Activated CD4-positive, alpha-beta T cell treated with anti-CD3 and anti-CD28 coated beads, Interleukin-2, amount 50 U/mL, for 4 hours (primary cell): ENCODE measurements at places on chromosomes 11 and 22.

DNA sequence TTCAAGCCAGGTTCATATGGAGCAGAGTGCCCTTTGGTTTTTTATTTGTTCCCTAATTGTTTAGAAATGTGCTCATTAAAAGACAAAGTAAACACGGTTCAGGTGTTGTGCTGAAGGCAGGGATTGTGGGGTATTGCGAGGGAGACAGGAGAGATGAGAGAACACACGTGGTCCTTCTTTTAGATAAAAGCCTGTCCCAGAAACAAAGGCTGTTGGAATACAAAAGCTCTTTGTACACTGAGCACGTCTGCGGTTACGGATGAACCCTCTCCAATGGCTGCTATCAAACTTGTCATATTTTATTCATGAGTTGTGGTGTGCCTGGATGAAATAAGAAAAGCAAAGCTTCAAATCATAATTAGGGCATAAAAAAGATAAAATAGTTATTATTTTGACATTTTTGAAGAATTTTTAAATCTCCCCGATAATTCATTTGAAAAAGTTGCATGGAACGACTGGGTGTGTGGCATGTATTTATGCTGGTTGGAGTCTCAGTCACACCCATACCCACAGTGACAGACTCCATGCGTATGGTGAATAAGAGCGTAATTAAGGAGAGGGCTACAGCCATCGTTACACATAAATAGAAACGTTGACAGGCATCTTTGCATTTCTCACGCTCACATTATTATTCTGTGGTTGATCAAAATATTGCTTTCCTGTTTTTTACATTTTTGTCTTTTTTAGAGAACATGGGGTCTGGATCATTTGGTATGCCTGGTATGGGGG, 92.9 kb downstream of the NELL1 start:
- DNase-seq: no peak

DNA sequence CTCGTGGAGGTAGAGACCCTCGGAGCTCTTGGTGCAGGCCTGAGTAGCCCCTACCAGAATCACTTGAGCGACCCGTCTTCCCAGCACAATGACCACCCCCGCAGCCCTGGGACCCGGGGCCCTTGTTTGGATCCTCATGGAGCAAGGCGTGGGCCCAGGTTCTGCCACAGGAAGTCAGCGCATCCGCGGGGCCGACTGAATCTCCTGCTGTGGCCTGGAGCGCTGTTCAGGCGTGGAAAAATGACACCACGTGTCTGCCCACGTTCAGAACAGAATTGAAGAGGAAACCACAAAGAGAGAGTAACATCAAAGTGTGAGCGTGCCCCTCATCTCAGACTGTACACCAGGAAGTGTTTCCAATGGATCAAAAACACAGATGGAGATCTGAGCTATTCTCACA, 1479.2 kb downstream of the TBC1D22A start:
- no peak for DNase-seq

GRCh38 chr11:71387784-71388636, 60.2 kb downstream of the DHCR7 start:
- DNase-seq: no peak

- DNase-seq: no peak
Observed at GRCh38 chr11:131629925-131630540, 259.6 kb downstream of the NTM start.

- no peak for DNase-seq
Observed at GRCh38 chr11:70661761-70662501, 263.6 kb downstream of the CTTN start.
